ENCODE measurements at places on chromosomes 1 and 21.

DNA sequence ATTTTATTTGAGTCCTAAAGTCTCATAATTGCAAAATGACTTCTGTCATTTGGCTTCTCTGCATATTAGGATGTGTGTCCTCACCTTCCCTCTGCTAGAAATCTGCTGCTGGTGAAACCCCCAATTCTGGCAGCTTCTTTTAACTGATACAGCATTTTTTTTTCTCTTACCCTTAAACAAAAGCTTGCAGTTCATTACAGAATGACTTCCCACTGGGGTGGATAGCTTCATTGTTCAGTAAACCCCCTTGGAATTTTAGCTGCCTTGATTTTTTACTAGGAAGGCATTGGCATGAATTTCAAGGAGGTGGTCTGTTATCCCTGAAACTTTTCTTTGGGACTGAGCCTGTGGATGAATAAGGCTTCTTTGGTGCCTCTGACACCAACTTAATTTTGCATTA is 16.8 kb downstream of the TSEN15 start:
- DNase-seq = no peak

DNA sequence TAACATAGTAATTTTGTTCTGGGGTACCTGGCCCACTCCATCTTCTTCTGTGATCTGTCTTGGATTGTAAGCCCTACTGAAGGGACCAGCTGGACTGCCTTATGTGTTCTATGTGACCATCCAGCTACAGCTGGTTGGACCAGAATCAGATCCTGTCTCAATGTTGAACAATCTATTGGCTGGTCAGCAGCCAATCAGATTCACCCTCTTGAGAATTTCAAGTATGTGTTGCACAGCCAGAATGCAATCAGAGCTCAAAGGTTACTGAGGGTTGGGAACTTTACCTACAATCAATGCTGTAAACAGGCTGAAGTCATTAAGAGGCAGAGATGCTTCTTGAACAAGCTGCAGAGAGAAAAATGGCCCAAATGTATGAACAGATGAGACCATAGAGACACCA is 61.9 kb downstream of the KCNC4 start:
- no peak for DNase-seq

DNA sequence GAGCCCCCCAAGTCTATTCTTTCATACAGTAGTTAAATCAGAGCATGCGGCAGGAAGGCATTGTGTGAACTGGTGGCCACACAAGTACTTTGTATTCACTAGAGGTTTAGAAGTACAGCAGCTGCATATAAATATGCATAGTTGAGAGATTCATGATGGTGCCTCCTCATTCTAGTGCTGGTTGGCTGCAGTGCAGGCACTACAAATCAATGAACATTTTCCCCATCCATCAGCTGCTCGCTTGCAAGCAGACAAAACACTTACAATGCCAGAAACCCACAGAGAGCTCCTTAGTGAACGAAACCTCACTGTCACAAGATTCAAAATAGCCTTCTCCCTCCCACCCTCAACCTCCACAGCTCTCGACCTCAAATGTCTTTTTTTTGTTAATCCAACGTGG is 726.2 kb downstream of the USP25 start:
- DNase-seq = no peak

- peak; percentile 79 for DNase-seq
Measured at GRCh38 chr21:43718872-43719747, at the start of gene PDXK. TSS of gene PDXK (plus strand) at chr21:43719129. CDS start at chr21:43719295, 166 bp downstream.

DNA sequence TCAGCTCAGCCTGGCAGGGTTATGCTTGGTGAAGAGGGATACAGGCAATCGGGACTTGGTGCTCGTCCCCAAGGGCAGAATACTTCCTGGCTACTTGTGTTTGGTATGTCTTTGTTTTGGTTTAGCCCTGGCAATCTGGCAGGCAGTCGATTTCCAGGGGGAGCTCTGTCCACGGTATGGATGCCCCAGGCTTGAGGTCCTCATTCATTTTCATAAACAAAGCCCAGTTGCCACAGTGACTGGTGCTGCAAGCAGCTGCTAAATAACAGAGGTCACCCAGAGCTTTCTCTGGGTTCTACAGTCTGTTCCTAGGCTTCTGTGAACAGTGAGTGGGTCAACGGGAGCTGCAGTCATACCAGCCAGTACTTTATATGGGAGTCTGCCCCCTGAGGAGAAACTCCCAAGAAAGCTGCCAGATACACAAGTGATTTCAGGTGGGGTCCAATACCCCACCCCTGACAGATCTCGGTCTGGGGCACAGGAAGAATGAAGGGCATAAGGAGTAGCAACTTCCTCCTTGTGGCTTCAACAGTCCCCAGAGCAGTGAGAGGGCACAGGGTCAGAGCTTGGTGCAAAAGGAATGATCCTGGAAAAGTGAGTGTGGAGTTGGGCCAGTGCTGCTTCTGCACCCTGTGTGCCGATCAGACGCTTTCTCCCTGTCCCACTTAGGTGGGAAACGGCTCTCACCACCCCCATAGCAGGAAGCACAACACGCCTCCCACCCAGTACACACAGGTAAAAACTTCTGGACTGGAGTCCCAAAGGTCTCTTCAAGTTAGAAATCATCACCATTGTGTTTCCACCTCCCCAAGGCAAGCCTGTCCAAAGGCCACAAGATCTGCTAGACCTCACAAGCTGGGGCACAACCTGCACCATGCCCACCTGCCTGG is 55.5 kb downstream of the TGFBR3 start:
- no peak for DNase-seq
